ENCODE measurements at places on chromosomes 5 and 9. TPM values are rescaled to one million over a fixed set of nuclear protein-coding genes. Genes with fewer than 3 reads are reported as not detected.

Gene GCNT1
- total RNA-seq: 46.9 TPM

Gene LTC4S
- total RNA-seq: 1.5 TPM

DNA sequence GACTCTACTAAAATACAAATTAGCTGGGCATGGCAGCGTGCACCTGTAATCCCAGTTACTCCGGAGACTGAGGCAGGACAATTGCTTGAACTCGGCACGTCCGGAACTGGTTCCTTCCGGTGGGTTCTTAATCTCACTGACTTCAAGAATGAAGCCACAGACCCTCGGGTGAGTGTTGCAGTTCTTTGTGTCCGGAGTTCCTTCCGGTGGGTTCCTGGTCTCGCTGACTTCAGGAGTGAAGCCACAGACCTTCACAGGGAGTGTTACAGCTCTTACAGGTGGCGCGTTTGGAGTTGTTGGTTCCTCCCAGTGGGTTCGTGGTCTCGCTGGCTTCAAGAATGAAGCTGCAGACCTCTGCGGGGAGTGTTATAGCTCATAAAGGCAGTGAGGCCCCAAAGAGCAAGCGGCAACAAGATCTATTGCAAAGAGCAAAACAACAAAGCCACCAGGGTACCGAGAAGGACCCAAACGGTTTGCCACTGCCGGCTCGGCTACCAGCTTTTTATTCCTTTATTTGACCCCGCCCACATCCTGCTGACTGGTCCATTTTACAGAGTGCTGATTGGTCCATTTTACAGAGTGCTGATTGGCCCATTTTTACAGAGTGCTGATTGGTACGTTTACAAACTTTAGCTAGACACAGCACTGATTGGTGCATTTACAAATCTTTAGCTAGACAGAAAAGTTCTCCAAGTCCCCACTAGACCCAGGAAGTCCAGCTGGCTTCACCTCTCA is 28.6 kb upstream of the SLC6A19 start:
- DNase-seq: no peak

DNA sequence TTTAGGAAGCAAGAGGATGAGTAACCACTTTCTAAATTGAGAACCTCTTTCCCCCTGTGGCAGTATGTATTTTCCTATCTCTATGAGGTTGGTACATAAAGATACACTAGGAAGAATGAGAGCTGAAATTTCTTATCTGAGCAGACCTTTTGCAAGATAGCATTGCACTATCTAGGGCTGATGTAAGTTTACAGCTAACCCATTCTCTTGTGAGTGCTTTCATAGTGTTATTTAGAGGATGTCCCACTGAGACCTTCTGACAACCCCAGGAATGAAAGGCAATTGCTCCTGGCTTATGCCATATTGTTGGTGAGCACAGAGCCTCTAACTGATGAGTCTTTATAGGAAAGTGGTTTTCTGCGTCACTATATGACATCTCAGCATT is 1209.3 kb upstream of the CDH6 start:
- no peak for DNase-seq

DNA sequence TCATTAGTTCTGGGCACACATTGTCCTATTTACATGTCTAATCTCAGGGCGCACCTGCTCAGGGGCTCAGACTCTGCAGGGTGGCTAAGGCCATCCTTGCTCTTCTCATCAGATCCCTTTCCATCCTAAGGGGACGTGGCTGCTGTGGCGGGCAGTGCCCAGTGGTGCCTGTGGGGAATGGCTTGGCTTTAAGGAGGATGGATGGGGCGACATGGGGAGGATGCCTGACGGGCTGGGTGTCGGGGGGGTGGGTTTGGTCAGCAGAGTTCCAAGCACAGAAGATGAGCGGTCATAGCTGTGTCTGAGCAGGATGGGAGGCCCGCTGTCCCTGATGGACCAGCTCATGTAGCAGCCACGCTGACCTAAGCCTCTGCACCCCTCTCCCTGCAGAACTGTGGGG is 40.9 kb upstream of the SUSD3 start:
- DNase-seq: no peak

- DNase-seq: no peak
Observed at GRCh38 chr5:92543201-92543600, 1037.8 kb downstream of the NR2F1-AS1 start.

DNA sequence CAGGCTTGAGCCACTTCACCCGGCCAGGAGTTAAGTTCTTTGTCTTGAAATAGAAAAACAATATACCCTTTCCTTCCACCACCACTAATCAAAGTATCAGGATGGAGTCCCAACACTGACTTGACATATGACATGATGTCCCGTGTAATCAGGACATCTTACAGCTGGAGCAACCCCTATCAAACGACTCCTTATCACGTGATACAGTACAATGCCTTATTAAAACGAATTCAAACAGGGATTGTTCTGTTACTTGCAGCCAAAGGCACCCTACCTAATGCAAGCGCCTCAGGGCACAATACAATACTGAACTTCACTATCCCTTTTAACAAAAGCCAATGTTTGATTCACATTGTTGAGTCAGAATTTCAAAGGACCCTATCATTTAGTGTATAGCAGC is 261.3 kb downstream of the SLIT3 start:
- DNase-seq: no peak

GRCh38 chr5:154071799-154072413 is 33.1 kb downstream of the MFAP3 start:
- DNase-seq: no peak

All from fibroblast of the aortic adventitia (primary cell).